ENCODE measurements at places on chromosomes 2 and 18. TPM values are rescaled to one million over a fixed set of nuclear protein-coding genes. Genes with fewer than 3 reads are reported as not detected.

MSH2 gene
- total RNA-seq = 8.3 TPM

GRCh38 chr18:45324495-45325113, 290.7 kb upstream of the SLC14A2 start:
- H3K4me3 ChIP-seq = no peak overlapping the region
- no peaks in the 10 kb centered on the region for H3K36me3 ChIP-seq
- H3K27ac ChIP-seq = peak overlapping the region; percentile 72
- DNase-seq = no peak

- DNase-seq = no peak
- H3K27me3 ChIP-seq = no peaks in the 10 kb centered on the region
- H3K4me1 ChIP-seq = no peaks in the 10 kb centered on the region
- H3K4me3 ChIP-seq = no peak overlapping the region
- H3K36me3 ChIP-seq = no peaks in the 10 kb centered on the region
Measured at GRCh38 chr2:17303521-17303920, 214.7 kb downstream of the RAD51AP2 start.

DNA sequence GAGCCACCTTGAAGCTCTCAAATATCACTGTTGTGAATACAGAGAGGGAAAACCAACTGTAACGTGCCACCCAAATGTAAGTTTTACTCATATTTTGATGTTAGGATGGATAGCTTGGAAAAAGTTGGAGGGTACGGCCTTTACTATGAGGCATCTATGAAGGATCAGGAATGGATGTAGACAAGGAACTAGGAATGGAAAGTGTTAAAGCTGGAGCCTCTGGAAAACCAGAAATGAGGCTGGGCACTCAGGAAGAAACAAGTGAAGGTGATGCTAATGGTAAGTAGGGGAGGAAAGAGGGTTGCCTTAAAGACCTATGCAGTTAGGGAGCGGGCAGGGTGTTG, 204 bp downstream of the TXNDC2 start:
- no peaks in the 10 kb centered on the region for H3K4me1 ChIP-seq
- DNase-seq = no peak
- no peak overlapping the region for H3K27ac ChIP-seq
- H3K27me3 ChIP-seq = no peaks in the 10 kb centered on the region

DNA sequence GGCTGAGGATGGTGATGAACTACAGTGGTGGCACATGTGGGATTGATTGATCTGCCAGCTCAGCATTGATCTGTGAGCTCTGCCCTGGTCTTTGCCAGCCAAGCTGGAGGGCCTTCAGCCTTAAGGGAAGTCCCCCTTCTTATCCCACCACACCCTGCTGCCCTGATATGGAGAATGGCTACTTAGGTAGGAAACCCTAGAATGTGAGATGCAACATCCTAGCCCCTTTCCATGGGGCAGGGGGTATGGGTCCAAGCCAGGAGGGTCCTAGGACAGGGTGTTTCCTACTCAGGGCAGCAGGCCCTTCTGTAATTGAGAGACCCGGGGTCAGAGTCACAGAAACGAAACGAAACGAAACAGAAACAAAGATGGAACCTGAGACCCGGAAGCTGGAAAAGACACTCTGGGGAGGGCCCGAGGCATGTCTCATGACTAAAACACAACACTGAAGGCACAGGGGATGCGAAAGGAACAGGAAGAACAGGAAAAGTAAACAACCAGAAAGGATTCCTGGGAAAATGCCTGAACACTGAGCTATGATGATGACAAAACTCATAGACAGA, 16.9 kb upstream of the SULT1C2 start:
- H3K36me3 ChIP-seq = no peaks in the 10 kb centered on the region
- peaks cover 7% of the 10 kb centered on the region for H3K4me1 ChIP-seq

RNF152 gene
- 9.1 TPM for total RNA-seq

MYO1B gene
- total RNA-seq = 47.6 TPM

- no peaks in the 10 kb centered on the region for H3K27me3 ChIP-seq
- peaks cover 47% of the 10 kb centered on the region for H3K4me1 ChIP-seq
- H3K4me3 ChIP-seq = no peak overlapping the region
- no peaks in the 10 kb centered on the region for H3K36me3 ChIP-seq
- no peak for DNase-seq
- H3K27ac ChIP-seq = peak overlapping the region; percentile 81
Measured at GRCh38 chr2:35852-36251, 10.5 kb downstream of the FAM110C start.

- no peaks in the 10 kb centered on the region for H3K27me3 ChIP-seq
- no peak for DNase-seq
- no peaks in the 10 kb centered on the region for H3K36me3 ChIP-seq
- H3K4me1 ChIP-seq = no peaks in the 10 kb centered on the region
- no peak overlapping the region for H3K4me3 ChIP-seq
Measured at GRCh38 chr2:122205641-122206040, 450.2 kb downstream of the TSN start.

DNA sequence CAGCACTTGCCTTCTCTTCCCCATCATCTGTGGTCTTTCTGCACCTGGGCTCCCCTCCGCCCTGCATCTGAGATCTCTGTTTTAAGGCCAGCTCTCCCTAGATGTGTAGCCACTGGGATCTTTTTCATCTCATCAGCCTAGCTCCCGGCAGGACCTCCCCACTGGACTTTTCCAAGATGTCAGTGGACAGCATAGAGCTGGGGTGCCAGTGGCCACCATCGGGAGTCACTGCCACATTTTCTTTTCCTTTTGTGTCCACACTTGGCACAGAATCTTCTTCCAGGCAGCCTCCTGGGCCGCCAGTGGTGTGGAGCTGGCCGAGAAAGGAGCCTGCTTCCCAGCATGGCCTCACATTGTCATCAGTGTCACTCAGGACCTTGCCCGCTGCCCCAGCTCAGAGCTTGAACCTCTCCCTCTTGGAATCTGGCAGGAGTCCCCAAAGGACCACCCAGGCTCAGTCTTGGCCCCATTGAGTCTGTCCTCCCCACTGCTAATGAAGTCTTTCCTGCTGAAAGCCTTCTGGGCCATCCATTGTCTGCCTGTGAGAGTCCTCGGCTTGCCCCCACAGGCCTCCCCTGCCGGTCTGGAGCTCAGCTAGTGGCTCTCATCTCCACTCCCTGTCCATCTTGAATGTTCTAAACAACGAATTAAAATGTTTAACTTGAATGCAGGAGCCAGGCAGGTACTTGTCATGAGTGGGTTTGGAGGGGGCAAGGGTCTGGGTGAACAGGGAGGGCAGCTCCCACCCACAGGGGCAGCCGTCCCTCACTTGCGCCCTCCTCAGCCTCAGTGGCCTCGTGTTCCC, 324.4 kb downstream of the GBX2 start:
- no peaks in the 10 kb centered on the region for H3K4me1 ChIP-seq
- H3K27ac ChIP-seq = no peak overlapping the region
- H3K27me3 ChIP-seq = no peaks in the 10 kb centered on the region
- no peaks in the 10 kb centered on the region for H3K36me3 ChIP-seq
- no peak overlapping the region for H3K4me3 ChIP-seq

- H3K27ac ChIP-seq = no peak overlapping the region
- no peaks in the 10 kb centered on the region for H3K36me3 ChIP-seq
- no peak overlapping the region for H3K4me3 ChIP-seq
- H3K27me3 ChIP-seq = no peaks in the 10 kb centered on the region
- no peak for DNase-seq
- no peaks in the 10 kb centered on the region for H3K4me1 ChIP-seq
Measured at GRCh38 chr2:164134336-164134735, 398.5 kb upstream of the FIGN start.

GRCh38 chr18:67300498-67300897, 216.0 kb downstream of the DSEL start:
- H3K4me3 ChIP-seq = no peak overlapping the region
- H3K27ac ChIP-seq = no peak overlapping the region
- H3K4me1 ChIP-seq = no peaks in the 10 kb centered on the region
- no peaks in the 10 kb centered on the region for H3K36me3 ChIP-seq
- no peaks in the 10 kb centered on the region for H3K27me3 ChIP-seq

GRCh38 chr2:239194731-239195317, 206.0 kb downstream of the HDAC4 start:
- H3K27me3 ChIP-seq = no peaks in the 10 kb centered on the region
- no peak for DNase-seq
- H3K27ac ChIP-seq = no peak overlapping the region
- no peak overlapping the region for H3K4me3 ChIP-seq
- H3K36me3 ChIP-seq = no peaks in the 10 kb centered on the region

DNA sequence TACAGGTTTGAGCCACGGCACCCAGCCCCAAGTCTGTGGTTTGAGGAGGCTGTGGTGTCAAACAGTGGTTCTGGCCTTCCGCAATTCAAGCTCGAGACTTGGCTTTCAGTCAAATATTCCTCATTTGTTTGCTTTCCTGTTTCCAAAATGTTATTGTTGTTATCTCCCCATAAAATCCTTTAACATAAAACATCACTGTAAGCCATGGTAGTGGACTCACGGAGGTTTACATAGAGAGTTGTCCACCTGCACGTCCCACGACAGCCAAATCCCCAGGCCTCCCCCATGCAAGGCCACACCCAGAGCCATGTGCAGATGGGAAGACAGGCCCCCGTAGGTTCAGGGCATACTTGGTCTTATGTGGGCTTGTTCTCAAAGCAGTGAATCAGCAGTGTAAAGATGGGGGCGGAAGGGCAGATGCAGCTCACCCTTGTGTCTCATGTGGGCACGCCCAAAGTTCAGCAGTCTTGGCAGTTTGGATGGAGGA, 18.9 kb upstream of the ST3GAL5 start:
- H3K27me3 ChIP-seq = no peaks in the 10 kb centered on the region
- no peak for DNase-seq
- no peak overlapping the region for H3K27ac ChIP-seq
- H3K4me1 ChIP-seq = peaks cover 57% of the 10 kb centered on the region
- H3K4me3 ChIP-seq = no peak overlapping the region

FAM161A gene
- 2.7 TPM for total RNA-seq

DNA sequence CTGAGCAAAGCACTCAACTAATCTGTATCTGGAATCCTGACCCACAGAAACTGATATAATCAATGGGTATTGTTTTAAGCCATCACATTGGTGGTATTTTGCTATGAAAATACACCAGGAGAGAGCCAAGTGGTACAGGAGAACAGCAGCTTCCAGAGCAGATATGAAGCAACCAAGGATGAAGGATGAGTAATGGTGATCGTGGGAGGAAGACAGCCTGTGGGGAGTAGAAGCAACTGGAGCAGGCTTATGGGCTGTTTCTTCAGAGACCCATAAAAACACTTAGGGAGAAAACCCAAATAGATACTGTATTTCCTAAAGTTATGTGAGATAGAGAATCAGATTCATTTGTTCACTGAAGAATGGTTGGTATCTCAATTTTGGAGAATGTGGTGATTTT, 330.8 kb downstream of the NUP35 start:
- H3K27ac ChIP-seq = no peak overlapping the region
- no peaks in the 10 kb centered on the region for H3K27me3 ChIP-seq
- no peaks in the 10 kb centered on the region for H3K4me1 ChIP-seq

GRCh38 chr2:19141234-19142004, 217.0 kb downstream of the OSR1 start:
- no peak for DNase-seq
- no peaks in the 10 kb centered on the region for H3K27me3 ChIP-seq
- H3K4me3 ChIP-seq = no peak overlapping the region
- no peaks in the 10 kb centered on the region for H3K4me1 ChIP-seq

Data from esophagus squamous epithelium (tissue), 5 donors.